AML-193 (cell line): ENCODE measurements at places on chromosomes 2 and 18.

GRCh38 chr2:241110089-241110606 lies 8.1 kb upstream of the MTERF4 start:
- DNase-seq, result no peak

DNA sequence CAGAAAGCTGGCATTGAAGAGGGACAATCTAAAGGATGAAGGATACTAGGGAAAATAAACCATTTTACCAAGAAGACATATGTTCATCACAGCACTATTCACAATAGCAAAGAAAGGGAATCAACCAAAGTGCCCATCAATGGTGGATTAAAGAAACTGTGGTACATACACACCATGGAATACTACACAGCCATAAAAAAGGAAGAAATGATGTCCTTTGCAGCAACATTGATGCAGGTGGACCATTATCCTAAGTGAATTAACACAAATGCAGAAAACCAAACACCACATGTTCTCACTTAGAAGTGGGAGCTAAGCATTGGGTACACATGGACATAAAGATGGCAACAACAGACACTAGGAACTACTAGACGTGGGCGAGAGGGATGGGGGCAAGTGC lies 7.2 kb upstream of the MFF start:
- DNase-seq, result no peak

DNA sequence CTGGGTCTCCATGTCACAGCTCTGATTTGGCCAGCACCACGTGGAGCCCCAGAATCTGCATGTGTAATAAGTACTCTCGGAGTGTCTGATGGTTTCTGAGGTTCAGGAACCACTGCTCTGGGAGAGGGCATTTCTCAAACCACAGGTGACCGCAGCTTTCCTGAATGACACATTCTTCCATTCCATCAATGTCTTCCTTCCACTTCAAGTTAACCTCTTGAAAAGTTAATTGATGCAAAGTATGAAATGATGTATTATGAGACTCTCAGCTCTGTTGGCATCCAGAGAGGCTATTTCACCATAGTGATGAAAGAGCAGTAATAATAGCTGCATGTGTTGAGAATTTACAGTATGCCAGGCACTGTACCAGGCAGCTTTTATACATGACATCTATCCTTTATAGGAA lies 61.3 kb upstream of the CRIM1 start:
- DNase-seq, result no peak

- no peak for DNase-seq
Measured at GRCh38 chr18:55111271-55111670, 152.0 kb upstream of the CCDC68 start.

DNA sequence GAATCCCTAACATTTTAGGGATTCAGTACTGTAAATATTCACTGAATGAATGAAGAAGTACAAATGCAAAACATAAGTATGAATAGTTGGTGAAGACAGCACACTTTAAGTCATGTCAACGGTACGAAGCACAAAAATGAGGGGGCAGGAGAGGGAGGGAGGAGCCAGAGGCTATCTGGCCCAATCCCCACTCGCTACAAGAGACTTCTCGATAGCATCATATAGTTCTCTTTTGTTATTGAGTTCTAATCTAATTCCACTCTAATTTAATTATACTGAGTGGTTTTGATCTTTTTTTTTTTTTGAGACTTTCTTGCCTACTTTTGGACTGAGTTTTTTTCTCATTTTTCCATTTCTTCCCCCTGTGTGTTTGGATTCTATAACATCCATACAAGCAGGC lies 152.2 kb upstream of the REV1 start:
- DNase-seq, result no peak

- DNase-seq, result no peak
Measured at GRCh38 chr18:76465630-76466409, 29.2 kb downstream of the ZNF516 start.

- DNase-seq, result no peak
Measured at GRCh38 chr2:164624316-164624715, 3.0 kb upstream of the GRB14 start.

DNA sequence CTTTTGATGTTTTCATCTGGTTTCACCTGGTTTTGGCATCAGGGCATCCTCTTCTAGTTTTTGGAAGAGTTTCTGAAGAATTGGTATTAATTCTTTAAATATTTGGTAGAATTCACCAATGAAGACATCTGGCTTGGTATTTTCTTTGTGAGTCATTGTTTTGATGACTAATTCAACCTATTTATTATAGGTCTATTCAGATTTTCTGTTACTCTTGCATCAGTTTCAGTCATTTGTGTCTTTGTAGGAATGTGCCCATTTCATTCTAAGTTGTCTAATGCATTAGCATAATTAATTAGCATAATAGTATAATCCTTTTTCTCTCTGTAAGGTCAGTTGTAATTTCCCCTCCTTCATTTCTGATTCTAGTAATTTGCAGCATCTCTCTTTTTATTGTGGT lies 8.0 kb downstream of the GNLY start:
- DNase-seq, result no peak

DNA sequence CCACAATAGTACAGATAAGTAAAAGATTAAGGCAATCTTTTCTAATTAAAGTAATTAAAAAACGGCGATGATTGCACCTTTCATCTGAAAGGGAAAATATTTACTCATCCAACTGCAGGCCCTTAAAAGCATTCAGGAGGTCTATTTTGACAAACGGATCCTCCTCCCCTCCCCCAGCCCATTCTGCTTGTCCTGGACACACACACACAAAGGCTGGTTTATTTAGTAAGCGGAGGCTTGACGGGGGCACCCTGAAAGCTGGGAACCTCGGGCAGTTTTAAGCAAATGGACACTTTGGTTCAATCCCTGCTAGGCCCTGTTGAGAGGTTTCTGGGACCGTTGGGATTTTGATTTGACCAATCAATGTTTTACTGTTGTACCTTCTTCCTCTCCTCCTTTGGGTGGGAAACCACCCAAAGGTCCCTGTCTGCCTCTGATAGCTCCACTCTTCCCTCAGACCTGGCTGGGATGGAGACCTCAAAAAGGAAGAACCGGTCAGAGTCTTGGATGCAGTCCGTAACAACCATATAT lies 135.8 kb upstream of the HAAO start:
- DNase-seq, result no peak

GRCh38 chr2:219165058-219165911 lies 4.5 kb downstream of the SLC23A3 start:
- no peak for DNase-seq

- DNase-seq, result no peak
Measured at GRCh38 chr2:233572468-233572867, 5.9 kb upstream of the USP40 start.

DNA sequence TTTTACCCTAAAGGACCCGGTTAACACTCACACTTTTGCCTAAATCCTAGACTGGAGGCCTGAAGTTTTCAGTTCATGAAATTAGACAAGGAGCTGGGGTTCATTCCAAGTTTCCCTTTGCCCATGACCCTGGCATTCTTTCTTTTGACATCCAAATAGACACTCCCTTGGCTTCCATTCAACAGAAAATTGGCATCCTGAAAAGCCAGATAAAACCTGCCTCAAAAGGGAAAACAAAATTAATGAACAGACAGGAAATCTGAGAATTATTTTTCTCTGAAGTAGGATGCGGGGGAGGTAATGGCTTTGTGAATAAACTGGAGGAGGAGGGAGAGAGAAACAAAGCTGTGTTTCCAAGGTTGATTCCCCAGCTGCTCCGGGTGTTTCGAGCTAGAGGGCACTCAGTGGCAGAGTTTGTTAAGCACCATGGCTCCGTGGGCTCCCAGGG lies 41.0 kb downstream of the SPP2 start:
- no peak for DNase-seq

- no peak for DNase-seq
Measured at GRCh38 chr2:100844514-100844913, 24.6 kb downstream of the NPAS2 start.

DNA sequence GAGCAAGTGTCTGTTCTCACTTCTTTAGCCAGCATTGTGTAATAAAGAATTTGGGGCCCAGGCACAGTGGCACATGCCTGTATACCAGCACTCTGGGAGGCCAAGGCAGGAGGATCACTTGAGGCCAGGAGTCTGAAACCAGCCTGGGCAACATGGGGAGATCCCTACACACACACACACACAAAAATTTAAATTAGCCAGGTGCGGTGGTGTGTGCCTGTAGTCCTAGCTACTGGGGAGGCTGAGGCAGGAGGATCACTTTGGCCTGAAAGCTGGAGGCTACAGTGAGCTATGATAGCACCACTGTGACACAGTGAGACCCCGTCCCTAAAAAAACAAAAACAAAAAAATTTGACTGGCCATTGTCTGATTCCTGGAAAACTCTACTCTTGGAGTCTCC lies 8.3 kb downstream of the REV1 start:
- no peak for DNase-seq

GRCh38 chr2:98088261-98088660 lies 1.3 kb downstream of the VWA3B start:
- peak; percentile 30 for DNase-seq
